ENCODE measurements at places on chromosomes 4 and X.

DNA sequence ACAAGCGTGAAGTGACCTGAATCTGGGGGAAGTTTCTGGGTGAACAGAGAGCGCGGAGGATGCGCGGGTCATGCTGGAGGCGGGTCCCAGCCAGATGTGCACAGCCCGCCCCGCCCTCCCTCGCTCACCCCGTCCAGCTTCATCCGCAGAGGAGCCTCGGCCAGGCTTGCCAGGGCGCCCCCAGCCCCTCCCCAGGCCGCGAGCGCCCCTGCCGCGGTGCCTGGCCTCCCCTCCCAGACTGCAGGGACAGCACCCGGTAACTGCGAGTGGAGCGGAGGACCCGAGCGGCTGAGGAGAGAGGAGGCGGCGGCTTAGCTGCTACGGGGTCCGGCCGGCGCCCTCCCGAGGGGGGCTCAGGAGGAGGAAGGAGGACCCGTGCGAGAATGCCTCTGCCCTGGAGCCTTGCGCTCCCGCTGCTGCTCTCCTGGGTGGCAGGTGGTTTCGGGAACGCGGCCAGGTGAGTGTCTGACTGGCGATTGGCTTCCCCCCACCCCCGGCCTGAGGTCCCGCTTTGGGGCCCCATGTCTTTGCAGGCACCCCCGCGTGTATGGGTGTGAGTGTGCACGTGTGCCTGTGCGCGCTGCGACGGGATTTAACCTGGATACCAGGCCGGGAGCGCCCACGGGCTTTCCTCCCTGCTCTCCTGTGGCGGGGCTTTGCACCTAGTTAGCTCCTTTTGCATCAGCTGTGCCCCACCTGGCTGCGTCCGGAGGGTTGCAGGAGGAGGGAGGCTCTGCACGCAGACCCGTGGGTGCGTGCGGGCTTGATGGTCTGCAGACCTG is at the start of gene EGFL6:
Gene EGFL6 (plus strand): TSS at position 123 of the 782 bp plus-strand sequence. CDS start 261 bp downstream, at position 384.
- DNase-seq = no peak

DNA sequence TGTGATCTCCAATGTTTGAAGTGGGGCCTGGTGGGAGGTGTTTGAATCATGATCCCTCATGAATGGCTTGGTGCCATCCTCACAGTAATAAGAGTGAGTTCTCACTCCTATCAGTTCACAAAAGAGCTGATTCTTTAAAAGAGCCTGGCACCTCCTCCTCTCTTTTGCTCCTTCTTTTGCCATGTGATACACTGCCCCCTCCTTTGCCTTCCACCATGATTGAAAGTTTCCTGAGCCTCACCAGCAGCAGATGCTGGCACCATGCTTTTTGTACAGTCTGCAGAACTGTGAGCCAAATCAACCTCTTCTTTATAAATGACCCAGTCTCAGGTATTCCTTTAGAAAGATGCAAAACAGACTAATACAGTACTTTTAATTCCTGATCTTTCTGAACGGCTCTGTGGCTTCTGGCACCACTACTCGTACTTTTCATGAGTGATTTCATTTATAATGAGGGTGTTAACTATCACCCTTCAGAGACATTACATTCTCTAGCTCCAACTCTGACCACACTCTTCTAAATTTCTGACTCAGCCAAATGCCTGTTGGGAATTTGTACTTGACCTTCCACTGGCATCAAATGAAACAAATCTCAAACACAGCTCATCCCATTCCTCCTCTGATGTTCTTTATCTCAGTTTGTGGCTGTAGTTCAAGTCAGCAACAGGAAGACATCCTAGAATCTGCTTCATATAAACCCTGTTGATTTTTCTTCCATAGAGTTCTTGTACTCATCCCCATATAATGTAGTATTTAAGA is 4.2 kb downstream of the UFSP2 start:
- DNase-seq = no peak

DNA sequence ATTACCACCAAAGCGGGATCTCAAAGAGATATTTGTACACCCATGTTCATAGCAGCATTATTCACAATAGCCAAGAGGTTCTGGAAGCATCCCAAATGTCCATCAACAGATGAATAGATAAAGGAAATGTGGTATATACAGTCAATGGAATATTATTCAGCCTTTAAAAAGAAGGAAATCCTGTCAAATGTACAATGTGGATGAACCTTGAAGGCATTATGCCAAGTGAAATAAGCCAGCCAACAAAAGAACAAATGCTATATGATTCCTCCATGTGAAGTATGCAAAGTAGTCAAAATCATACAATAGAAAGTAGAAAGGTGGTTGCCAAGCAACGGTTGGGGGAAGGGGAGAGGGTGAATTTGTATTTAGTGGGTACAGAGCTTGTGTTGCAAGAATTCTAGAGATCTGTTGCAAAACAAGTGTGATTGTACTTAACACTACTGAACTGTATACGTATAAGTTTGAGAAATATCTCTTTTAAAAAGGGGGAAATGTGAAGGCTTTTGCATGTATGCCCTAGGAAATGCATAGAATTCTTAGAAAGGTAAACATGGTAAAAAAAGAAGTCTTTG is 5.0 kb upstream of the ZRSR2 start:
- DNase-seq = no peak

GRCh38 chr4:112082954-112083586 is 62.2 kb upstream of the FAM241A start:
- DNase-seq = no peak

DNA sequence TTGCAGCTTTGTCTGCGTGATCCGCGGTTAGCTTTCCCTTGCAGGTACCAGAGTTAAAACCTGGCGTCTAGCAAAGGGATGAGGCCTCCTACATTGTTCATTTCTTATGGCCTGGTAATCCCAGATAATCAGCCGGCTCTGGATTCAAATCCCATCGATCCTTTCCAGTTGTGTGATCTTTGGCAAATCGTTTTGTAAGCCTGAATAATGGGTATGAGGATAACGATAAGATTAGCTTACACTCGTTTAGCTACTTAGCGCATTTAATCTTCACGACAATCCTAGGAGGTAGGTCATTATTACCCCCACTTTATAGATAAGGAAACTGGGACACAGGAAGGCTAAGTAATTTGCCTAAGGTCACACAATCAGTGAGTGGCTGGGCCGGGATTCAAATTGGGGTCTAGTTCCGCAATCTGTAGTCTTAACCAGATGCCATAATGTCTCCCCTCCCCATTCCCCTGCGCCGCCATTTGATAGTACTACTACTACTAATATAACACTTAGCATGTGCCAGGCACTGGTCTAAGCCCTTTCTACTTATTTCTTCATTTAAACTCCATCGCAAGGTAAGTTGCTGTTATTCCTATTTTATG is 1.7 kb upstream of the UBA1 start:
- no peak for DNase-seq

Measured in CD8-positive, alpha-beta memory T cell (primary cell).